ENCODE measurements at places on chromosomes 1 and 21.
A peak's percentile ranks its signal among the peaks of the same experiment; 100 is the strongest.

DNA sequence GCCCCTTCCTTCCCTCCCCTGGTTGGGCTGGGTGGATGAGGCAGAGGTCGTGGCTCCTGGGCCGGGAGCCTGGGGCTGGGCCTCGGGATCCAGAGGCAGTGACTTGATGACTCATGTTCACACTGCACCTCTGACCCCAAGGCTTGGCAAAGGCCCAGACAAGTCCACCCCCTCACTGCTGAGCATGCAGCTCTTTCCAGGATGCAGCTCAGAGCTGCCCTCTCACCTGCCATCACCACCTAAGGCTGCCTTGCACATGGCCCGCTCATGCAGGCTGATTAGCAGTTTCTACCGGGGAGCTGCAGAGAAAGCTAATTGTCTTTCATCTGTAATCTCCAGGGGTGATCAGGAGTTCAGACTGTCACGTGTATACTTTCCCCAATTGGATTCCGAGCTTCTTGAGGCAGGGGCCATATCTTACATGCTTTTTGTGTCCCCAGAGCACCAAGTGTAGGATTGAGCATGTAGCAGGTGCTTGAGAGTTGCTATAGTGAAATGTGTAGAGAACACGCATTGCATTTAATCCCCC, 62.1 kb downstream of the LRRN2 start:
- DNase-seq: no peak

DNA sequence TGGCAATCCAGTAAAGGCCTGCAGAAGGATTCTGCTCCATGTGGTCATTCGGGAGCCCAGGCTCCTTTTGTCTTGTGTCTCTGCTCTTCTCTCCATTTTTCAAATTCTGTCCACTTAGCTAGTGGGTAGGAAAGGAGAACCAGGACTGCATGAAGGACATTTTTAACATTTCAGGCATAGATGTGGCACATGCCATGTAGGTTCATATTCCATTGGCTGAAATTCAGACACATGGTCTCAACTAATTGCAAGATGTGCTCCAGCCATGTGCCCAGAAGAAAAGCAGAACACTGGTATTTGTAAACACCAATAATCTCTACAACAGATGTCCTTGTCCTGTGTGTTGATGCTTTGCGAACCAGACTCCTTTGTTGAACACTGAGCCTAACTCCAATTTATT, 85.2 kb upstream of the WLS start:
- no peak for DNase-seq

DNA sequence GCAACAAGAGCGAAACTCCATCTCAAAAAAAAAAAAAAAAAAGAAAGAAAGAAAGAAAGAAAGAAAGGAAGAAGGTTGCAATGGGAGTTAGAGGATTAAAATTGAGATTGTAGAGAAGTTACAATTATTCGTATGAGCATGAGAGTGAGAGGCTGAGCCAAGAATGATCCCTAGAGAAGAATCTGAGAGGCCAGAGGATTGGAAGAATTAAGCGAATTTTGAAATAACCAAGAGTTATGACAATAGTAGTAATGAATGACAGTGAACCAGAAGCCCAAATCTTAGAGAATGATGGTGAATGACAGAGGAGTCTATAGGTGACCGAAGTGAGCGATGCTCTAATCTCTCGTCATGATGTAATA, 369 bp upstream of the ZYG11B start:
- no peak for DNase-seq

- DNase-seq: no peak
Measured at GRCh38 chr1:99133756-99134500, 129.3 kb upstream of the PLPPR5 start.

DNA sequence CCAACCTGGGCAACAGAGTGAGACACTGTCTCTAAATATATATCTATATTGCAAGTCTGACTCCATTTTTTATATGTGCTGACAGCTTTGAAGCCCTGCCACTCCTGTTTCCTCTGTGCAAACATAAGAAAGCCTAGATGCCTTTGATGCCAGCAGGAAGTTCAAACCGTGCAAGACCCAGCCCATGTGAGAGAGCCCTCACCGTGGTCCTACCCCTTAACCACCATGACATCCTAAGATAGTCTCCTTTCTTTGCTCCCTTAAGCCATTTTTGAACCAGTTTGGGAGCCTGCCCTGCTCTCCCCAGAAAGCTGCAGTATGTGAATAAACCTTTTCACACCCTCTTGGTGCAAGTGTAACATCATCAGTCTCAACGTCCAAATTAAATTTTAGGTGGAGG, 3.7 kb upstream of the DIPK1A start:
- no peak for DNase-seq

DNA sequence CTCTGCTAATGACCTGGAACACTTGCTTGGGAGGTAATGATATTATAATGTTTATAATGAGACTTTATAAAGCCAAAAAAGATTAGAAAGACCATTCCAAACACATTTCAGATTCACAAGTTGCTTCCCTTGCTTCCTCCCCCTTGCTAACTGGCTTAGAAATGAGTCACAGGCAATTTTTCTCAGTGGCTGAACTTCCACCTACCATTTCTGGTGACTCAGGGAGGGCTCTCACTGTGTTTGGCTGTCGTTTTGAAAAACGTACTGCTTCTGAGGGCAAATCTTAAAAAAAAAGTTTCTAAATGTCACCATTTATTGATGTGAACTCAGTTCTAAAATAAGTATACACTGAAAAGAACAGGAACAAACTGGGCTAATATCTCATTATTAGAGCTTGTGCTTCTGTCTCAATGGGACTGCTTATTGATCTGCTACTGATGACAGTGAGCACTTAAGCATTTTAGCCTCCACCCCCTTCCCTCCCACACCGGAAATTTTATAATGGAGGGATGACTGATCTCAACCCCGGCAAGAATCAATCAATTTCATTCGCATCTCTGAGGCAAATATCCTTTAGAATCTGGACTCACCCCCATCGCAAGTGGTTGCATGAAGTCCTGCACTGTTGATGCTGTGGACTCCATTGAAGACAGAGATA, 278.3 kb downstream of the KCTD3 start:
- DNase-seq: peak; percentile 56

DNA sequence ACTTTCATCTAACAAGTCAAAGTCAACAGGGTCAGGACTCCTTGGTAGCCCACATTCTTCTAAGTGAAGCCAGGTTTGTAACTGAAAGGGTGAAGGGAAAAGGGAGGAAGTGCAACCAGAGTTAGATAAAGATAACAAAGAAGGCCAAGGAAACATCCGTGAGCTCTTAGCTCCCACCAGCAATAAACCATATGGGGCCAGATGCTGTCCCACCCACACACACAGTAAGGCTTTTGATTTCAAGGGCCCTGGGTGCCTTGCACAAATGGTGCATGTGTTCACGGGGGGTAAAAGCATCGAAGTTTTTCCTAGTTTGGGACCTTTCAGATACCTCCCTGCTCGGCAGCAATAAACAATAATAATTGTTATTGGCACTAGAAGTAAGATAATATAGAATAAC, 5.1 kb upstream of the TIAM1 start:
- DNase-seq: no peak

GRCh38 chr21:35095859-35096291, 46.8 kb upstream of the RUNX1 start:
- DNase-seq: peak; percentile 30

- no peak for DNase-seq
Measured at GRCh38 chr1:18608534-18608933, 22.1 kb upstream of the PAX7 start.

DNA sequence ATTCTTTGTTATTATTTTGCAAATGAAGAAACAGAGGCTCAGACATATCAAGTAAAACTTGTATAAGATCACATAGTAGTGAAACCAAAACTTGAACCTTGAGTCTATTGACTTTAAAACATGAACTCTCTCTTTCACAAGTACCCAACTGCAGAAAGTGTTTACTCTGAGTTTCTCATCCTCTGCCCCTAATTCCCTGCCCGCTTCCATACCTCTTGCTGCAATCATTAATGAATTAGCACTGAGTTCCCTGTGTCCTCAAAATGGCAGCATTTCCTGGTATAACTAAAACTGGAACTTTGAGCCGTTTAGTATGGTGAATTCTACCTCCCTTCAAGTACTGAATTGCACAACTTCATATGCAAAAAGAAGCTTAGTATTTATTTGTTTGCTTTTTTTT, 147.7 kb upstream of the DNAH14 start:
- no peak for DNase-seq

DNA sequence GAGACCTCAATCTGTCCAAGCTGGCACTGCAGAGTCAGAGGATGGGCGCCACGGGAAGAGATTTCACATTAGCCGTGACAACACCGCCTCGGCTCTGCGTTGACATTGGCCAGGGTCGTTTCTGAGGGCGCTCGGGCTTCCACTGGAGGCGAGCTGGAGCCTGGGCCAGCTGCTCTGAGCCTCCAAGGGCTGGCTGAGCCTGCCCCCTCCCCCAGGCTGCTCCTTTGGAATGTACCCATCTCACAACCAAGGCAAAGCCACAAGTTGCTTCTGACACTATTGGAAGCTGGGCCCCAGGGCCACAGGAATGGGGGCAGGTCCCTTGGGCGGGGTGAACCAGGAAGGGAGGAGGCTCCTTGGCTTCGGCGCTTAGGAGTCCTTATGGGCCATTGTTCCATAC, 12.7 kb downstream of the GPR3 start:
- peak; percentile 56 for DNase-seq

- DNase-seq: no peak
Measured at GRCh38 chr1:52263153-52263910, 102.7 kb downstream of the CC2D1B start.

DNA sequence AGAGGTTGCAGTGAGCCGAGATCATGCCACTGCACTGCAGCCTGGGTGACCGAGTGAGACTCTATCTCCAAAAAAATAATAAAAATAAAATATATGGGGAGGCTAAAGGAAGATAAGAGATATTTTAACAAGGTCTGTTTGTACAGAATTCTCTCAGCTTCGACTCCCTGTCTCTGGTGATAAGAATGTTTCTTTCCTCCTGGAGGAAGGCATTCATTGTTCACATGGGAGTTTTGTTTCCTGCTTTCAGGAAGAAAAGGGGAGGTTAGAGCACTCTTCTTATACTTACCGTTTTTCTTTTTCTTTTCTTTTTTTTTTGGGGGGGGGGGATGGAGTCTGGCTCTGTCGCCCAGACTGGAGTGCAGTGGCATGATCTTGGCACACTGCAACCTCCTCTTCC, 2.0 kb upstream of the NAXE start:
- DNase-seq: no peak

GRCh38 chr1:93673163-93673829, 8.3 kb downstream of the BCAR3 start:
- no peak for DNase-seq

All from fibroblast of skin of left biceps (primary cell).